Endothelial cell (in vitro differentiated cells): ENCODE measurements at places on chromosomes 4 and X. TPM values are rescaled to one million over a fixed set of nuclear protein-coding genes. Genes with fewer than 3 reads are reported as not detected.

The RAB33A gene
- 4.1 TPM for total RNA-seq

The RASL11B gene
- 0.64 TPM for total RNA-seq

The POLN gene
- 2.5 TPM for total RNA-seq

The COL25A1 gene
- total RNA-seq, result 22.7 TPM

The GC gene
- total RNA-seq, result 0.23 TPM

The CXCL11 gene
- total RNA-seq, result not detected

The AKAP17A gene
- total RNA-seq, result 25.9 TPM

The SSX4 gene
- not detected for total RNA-seq

The USP26 gene
- not detected for total RNA-seq

The OR13H1 gene
- not detected for total RNA-seq

The DGAT2L6 gene
- total RNA-seq, result not detected

DNA sequence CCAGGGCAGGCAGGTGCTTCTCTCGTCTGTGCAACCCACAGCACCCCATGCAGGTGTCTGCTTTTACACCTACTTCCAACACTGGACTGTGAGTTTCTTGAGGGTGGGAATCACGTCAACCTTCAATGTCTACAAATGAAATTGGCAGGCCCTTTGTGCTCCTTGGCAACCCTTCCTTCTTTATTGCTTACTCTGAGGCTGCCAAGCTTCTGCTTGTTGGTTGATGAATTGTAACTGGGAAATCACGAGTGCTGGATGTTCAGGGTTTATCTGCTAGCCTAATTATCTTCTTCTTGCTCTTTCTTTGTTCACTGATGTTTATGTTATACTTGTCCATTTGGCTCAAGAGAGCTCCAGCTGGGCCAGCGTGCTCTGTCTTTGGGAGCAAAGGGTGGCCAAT lies 2.5 kb upstream of the DGAT2L6 start:
- no peak overlapping the region for H3K27ac ChIP-seq
- H3K4me1 ChIP-seq, result no peaks in the 10 kb centered on the region
- H3K36me3 ChIP-seq, result no peaks in the 10 kb centered on the region
- no peak overlapping the region for H3K4me3 ChIP-seq
- H3K27me3 ChIP-seq, result no peaks in the 10 kb centered on the region
- no peak for DNase-seq

GRCh38 chr4:66351761-66352160 lies 681.5 kb upstream of the EPHA5 start:
- no peaks in the 10 kb centered on the region for H3K4me1 ChIP-seq
- H3K27ac ChIP-seq, result no peak overlapping the region
- H3K4me3 ChIP-seq, result no peak overlapping the region
- no peak for DNase-seq
- H3K27me3 ChIP-seq, result no peaks in the 10 kb centered on the region

- no peak overlapping the region for H3K27ac ChIP-seq
- H3K4me1 ChIP-seq, result peaks cover 2% of the 10 kb centered on the region
- H3K36me3 ChIP-seq, result peaks cover 4% of the 10 kb centered on the region
Measured at GRCh38 chr4:159374749-159375530, 272.1 kb downstream of the RAPGEF2 start.

DNA sequence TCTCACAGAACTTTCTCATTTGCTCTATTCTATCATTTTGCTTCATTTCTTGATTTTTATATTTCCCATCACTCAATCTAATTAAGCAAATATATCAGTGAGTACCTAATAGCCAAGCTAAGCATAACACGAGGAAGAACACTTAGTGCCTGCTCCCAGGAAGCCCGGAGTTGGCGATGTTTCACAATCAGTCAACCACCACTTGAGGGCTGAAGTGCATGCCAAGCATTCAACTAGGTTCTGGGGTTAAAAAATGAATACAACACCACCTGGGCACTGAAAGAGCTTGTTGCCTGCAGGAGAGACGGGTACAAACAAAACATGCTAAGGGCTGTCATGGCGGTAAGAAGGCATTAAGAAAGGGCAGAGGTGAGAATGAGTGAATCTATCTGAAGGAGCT lies 47.5 kb downstream of the UCHL1 start:
- DNase-seq, result no peak
- peaks cover 56% of the 10 kb centered on the region for H3K4me1 ChIP-seq
- peak overlapping the region; percentile 71 for H3K4me3 ChIP-seq
- H3K27ac ChIP-seq, result no peak overlapping the region

GRCh38 chrX:19152762-19153161 lies 30.5 kb upstream of the ADGRG2 start:
- no peaks in the 10 kb centered on the region for H3K36me3 ChIP-seq
- no peak overlapping the region for H3K4me3 ChIP-seq
- H3K27ac ChIP-seq, result no peak overlapping the region
- H3K27me3 ChIP-seq, result no peaks in the 10 kb centered on the region
- DNase-seq, result no peak

GRCh38 chr4:98663226-98664006 lies 5.0 kb upstream of the TSPAN5 start:
- peaks cover 27% of the 10 kb centered on the region for H3K4me1 ChIP-seq
- peaks cover 2% of the 10 kb centered on the region for H3K36me3 ChIP-seq
- peak overlapping the region; percentile 93 for H3K27ac ChIP-seq

GRCh38 chrX:129071390-129071789 lies 451.9 kb downstream of the SMARCA1 start:
- peaks cover 7% of the 10 kb centered on the region for H3K4me1 ChIP-seq
- peak overlapping the region; percentile 42 for H3K27ac ChIP-seq
- H3K4me3 ChIP-seq, result no peak overlapping the region
- no peaks in the 10 kb centered on the region for H3K27me3 ChIP-seq
- no peaks in the 10 kb centered on the region for H3K36me3 ChIP-seq

DNA sequence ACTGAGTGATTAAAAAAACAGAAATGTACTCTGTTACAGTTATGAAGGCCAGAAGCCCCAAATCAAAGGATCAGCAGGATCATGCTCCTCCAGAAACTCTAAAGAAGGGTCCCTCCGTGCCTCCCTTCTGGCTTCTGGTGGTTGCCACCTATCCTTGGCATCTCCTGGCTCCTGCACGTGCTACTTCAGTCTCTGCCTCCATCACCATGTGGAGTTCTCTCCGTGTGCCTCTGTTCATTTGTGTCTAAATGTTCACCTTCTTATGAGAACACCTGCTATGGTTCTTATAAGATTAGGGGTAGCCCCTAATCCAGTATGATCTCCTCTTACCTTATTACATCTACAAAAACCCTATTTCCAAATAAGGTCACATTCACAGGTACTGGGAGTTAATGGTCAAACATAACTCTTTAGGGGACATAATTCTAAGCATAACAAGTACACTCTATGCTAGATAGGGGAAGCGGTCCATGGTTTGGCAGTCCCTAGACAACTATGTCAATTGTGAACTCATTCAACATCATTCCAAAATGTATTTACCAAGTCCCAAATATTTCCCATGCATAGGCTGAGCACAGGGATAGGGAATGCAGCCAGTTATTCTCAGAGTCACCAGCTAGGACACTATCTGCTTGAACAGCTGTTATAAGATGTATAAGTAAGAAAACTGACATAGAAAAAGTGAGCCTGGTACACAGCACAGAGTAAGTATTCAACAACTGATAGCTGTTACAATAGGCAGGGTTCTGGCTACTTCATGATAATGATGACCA lies 295.5 kb upstream of the BOD1L1 start:
- no peak overlapping the region for H3K4me3 ChIP-seq
- no peak for DNase-seq
- H3K27ac ChIP-seq, result no peak overlapping the region
- H3K4me1 ChIP-seq, result peaks cover 15% of the 10 kb centered on the region

DNA sequence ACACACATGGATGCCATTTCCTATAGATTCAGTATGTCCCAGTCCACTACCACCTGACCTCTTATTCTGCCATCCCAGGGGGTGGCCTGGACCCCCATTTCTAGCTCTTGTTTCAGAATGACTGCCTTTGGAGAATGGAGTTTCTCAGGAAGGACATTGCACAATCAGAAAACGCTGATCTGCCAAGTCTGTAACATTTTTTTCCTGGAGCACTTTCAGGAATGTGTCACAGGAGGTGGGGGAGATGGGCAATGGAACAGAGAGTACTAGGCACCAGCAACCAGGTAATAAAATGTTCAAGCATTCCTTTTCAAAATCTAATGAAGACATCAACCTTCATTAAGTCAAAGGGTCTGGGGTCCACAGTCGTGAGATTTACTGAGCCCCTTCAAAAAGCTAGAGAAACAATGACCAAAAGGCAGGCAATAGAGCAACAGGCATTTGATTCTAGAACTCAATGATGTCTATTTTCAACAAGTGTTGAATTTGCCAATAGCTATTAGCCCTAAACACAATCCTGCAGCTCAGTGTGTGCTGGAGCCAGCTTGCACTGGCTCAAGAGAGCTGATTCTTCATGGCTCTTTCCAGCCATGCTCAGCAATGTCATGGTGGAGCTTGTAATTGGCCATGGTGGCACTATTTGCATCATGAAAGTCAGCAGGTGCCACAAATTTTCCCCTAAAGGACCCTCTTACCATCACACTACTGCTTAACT lies 87.1 kb downstream of the KDR start:
- no peak overlapping the region for H3K27ac ChIP-seq
- peaks cover 8% of the 10 kb centered on the region for H3K36me3 ChIP-seq
- no peak for DNase-seq
- H3K4me1 ChIP-seq, result peaks cover 13% of the 10 kb centered on the region
- no peak overlapping the region for H3K4me3 ChIP-seq

DNA sequence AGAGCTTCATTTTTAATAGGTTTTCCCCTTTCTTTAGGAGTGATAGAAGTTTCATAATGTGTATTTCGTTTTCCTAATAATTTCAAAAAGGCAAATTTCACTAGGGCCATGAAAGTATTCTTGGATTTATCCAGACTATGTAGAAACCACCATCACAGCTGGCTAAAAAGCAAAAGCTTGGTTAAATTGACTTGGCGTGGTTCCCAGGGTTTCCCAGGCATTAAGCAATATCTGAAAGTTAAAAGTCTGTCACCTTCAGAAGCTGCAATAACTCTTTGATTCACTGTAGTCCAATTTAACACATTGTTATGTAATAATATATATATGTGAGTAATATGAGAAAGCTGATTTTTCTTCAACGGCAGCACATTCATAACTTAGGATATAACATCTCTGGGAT lies 38.3 kb downstream of the NDNF start:
- H3K4me3 ChIP-seq, result no peak overlapping the region
- no peak overlapping the region for H3K27ac ChIP-seq
- no peak for DNase-seq
- no peaks in the 10 kb centered on the region for H3K27me3 ChIP-seq
- no peaks in the 10 kb centered on the region for H3K36me3 ChIP-seq

DNA sequence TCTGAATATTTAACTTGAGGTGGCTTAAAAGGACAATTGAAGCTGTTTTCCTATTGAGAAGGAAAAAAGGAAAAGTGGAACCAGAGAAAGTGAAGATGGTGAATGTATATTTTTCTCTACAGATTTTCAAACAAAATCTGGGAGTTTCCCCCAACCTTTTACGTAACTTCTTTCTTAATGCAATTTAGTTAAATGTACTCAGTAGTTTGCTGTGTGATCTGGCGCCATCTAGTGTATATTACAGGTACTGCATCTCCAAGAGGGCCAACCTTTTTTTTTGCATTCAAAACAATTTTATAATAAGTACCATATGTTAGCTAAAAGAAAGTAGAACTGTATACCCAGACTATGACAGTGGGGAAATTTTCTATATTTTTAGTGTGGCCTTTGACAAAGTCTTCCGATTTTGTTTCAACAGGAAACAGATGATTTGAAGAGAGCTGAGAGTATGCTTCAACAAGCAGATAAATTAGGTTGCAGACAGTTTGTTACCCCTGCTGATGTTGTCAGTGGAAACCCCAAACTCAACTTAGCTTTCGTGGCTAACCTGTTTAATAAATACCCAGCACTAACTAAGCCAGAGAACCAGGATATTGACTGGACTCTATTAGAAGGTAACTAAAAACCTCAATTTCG lies 82.0 kb downstream of the PLS3 start:
- H3K27ac ChIP-seq, result no peak overlapping the region
- H3K4me1 ChIP-seq, result peaks cover 4% of the 10 kb centered on the region
- peaks cover 5% of the 10 kb centered on the region for H3K36me3 ChIP-seq
- H3K4me3 ChIP-seq, result no peak overlapping the region

GRCh38 chr4:1169691-1170096 lies 2.7 kb downstream of the SPON2 start:
- H3K27me3 ChIP-seq, result peaks cover 23% of the 10 kb centered on the region
- no peaks in the 10 kb centered on the region for H3K4me1 ChIP-seq
- no peaks in the 10 kb centered on the region for H3K36me3 ChIP-seq
- no peak for DNase-seq

GRCh38 chr4:120964596-120964995 lies 42.1 kb upstream of the PRDM5 start:
- H3K36me3 ChIP-seq, result no peaks in the 10 kb centered on the region
- DNase-seq, result no peak
- no peak overlapping the region for H3K4me3 ChIP-seq
- H3K27me3 ChIP-seq, result peaks cover 2% of the 10 kb centered on the region

DNA sequence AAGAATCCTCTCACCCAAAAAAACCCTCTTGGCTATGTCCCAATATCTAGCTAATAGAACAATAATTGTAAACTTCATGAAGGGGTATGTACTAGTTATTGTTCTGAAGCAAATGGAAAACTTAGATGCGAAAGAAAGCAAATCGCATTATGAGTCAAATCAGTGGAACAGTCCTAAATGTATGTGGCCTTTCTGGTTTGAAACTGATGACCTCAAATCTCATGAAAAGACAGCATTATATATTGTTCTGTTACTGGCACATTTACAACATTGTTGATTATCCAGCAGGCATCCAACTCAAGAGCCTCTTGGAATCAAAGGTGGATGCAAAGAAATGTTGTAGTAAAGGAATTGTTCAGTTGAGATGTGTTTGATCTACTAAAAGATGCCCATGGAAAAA lies 34.7 kb downstream of the CSN3 start:
- no peaks in the 10 kb centered on the region for H3K27me3 ChIP-seq
- no peaks in the 10 kb centered on the region for H3K36me3 ChIP-seq
- H3K4me3 ChIP-seq, result no peak overlapping the region

DNA sequence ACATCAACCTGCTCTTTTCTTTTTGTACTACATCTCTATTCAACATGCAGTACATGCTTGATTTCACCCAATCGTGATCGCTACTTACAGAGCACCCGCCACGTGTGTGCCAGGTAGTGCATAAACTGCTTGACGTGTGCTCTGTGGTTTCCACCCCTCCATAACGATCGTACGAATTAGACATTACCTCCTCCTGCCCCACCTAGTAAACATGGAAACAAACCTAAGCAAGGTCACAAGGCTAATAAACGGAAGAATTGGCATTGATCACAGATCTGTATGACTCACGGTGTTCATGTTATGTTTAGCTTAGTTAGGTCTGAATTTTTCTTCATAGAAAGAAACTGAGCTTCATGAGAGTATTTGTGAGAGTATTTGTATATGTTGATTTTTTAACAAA lies 64.1 kb downstream of the STX18 start:
- H3K36me3 ChIP-seq, result no peaks in the 10 kb centered on the region
- H3K27ac ChIP-seq, result no peak overlapping the region
- no peak for DNase-seq
- peaks cover 7% of the 10 kb centered on the region for H3K4me1 ChIP-seq

GRCh38 chrX:49264460-49264859 lies at the start of gene FOXP3:
Gene FOXP3 (minus strand): TSS chrX:49264710. CDS start chrX:49258505, 6,205 bp downstream.
- no peak within 1 kb of the TSS for H3K4me3 ChIP-seq
- H3K36me3 ChIP-seq, result peaks cover 4% of the 10 kb centered on the region
- peaks cover 16% of the 10 kb centered on the region for H3K27me3 ChIP-seq
- peaks cover 13% of the 10 kb centered on the region for H3K4me1 ChIP-seq
- H3K27ac ChIP-seq, result no peak within 1 kb of the TSS
